ENCODE measurements at places on chromosomes 3 and 15.
A peak's percentile ranks its signal among the peaks of the same experiment; 100 is the strongest.

- DNase-seq, result no peak
These were observed 28.5 kb upstream of the CLASP2 start for GRCh38 chr3:33746416-33747116.

GRCh38 chr3:150149651-150150051, 179.0 kb upstream of the PFN2 start:
- DNase-seq, result no peak

DNA sequence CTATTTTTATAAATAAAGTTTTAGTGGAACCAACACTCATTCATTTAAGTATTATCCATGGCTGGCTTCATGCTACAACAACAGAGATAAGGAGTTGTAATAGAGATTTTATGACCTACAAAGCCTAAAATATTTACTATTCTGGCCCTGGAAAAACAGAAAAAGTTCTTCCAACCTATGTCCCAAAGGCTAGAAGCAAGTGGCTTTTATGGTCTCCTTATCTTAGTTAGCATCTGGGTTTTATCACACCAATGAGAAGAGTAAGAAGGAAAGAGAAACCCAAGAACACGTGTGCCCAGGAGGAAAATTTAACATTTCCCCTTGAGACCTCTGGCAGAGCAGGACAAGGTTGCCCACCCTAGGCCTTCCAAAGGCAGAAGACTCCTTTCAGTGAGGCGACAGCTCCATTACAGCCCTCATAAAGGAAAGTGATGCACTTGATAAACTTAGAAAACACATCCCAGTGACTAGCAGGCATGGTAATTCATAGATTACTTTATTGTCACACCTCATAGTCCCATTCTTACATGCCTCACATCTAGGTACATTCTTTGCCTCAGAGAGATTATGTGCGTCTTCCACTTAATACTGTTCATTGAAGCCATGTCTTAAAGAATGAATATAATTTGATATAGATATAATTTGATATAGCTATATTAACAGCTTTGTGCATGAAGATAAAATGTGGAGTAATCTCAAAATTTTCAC, 113.2 kb upstream of the ACP3 start:
- no peak for DNase-seq

- DNase-seq, result no peak
These were observed 253.8 kb upstream of the COL8A1 start for GRCh38 chr3:99384596-99384995.

- DNase-seq, result peak; percentile 24
These were observed 22.6 kb upstream of the RBP1 start for GRCh38 chr3:139561959-139562676.

DNA sequence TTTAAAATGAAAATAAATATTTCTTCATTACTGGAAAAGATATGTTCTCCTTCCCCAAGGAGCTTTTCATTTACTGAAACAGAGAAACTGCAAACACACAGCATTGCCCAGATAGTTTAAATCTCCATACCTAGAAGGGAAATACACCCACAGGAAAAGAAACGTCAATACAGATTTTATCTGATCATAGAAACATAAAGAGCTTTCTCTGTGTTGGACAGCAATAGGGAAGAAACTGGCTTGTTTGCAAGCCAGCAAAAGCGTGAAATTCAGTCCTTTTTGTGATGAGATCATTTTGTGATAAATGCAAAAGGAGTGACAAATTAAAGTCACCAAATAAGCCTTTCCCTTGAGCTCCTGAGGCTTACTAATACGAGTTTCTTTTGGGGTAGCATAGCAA, 398.0 kb downstream of the TIGIT start:
- DNase-seq, result no peak

DNA sequence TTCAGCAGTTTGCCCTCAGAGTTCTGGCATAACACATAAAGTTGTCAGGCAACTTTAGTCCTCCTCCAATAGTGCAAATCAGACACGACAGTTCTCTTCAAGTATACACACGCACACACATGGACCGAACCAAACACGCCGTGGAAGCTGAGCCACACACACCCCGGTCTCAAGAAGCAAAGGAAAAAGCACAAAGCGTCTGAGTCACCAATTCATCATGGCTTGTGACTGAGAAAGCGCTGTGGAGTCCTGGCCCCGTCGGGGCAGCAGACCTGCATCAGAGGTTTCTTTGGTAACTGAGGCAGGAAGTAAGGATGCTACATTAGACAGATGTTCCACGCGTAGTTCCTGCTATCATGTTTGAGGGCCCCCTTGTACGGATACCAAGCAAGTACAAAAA, 85.7 kb downstream of the VGLL4 start:
- no peak for DNase-seq

DNA sequence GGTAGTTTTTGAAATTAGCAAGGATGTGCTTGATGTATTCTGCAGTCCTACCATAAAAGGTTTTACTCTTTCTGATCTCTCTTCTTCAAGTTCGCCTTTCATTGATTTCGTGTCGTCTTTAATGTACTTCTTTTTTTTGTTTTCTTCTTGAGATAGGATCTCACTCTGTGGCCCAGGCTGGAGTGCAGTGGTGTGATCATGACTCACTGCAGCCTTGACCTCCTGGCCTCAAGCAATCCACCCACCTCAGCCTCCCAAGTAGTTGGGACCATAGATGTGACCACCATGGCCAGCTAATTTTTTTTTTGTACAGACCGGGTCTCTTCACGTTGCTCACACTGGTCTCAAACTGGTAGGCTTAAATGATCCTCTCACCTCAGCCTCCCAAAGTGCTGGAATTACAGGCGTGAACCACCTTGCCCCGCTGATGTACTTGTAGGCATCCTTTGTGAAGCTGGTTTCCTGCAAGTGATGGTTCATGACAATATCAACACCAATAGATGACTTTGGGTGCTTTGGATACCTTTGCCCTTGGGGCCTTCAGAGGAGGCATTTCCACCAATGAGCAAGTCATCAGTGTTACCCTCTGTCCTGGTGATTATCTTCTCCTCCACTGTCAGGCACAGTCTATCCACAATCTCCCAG, 28.9 kb upstream of the RNF7 start:
- DNase-seq, result no peak

- no peak for DNase-seq
These were observed 143.5 kb upstream of the TPM1 start for GRCh38 chr15:62899090-62899493.

DNA sequence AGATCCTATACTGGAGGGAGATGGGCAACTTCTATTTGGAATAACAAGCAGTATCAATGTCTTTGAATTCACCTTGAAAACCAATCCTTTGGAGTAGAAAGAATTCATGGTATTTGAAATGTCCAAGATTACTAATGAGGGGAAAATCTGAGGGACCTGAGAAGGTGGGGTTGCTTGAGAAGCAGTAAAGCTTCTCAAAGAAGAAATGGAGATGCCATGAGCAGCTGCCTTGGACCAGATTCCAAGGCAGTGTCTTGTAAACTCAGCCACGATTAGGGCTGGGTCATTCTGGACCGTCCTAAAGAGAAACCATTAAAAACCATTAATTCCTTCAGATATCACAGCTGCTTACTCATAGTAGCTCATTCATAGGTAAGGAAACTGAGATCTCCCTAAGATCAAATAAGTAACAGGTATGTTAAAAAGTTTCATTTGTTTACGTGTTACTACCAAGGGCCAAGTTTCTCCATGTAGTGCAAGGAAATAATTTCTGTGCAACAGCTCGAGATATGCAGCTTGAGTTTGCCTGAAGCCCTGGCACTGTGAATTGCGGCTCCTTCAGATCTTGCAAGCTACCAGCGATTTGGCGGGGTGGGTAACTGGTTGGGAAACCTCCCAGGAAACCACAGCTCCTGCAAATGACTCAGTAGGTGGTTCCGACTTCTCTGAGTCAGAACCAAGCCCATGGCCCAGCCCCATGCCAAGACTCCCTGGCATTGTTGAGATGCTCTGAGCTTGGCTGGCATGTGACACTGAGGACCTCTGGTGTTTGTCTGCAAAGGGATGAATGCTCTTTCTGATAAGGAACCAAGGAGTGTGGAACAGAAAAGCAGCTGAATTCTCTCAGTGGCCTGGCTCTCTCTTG, 296.8 kb downstream of the RORA start:
- DNase-seq, result no peak

DNA sequence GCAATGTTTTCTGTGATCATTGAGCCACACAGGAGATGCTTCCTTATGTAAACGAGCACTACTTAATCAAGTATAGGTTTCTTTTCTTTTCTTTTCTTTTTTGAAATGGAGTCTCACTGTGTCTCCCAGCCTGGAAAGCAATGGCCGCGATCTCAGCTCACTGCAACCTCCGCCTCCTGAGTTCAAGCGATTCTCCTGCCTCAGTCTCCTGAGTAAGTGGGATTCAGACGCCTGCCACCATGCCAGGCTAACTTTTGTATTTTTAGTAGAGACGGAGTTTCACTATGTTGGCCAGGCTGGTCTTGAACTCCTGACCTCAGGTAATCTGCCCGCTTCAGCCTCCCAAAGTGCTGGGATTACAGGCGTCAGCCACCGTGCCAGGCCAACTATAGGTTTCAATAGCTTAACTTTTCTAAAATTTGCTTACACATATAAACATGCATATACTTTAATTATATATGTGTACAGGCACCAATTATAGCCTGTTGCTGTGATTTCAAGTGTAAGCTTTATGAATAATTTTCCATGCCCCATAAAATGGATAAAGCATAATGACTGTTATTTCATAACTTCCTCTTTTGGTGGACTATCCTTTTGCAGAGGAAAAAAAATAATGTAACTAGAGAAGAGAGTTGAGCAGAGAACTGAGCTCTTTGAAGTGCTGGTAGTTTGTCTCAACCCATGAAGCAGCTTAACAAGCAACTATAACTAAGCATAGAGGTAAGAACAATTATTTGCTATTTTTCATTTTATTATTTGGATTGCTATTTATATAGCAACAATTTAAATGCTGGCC, 24.8 kb upstream of the MBNL1 start:
- no peak for DNase-seq

- DNase-seq, result no peak
These were observed 978.6 kb downstream of the PLOD2 start for GRCh38 chr3:145182196-145182911.

DNA sequence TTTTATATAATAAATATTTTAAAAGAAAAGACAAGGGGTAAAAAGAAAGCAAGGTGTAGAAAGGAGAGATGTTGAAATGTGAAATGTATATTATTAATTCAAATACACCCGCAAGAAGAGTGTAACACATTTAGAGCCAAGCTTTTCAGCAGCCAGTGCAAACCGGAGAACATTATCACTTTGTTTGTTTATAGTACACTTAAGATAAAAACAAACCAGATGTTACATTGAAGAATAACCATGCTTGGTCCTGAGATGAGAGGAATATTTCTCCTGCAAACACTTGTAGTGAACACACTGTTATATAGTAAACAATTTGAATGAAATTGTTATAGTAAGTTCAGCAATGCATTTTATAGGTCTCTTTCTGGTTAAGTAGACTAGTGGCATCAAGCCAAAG, 1441.5 kb downstream of the OTOL1 start:
- DNase-seq, result peak; percentile 47

GRCh38 chr3:181917027-181917426, 205.3 kb downstream of the SOX2 start:
- DNase-seq, result no peak

- DNase-seq, result no peak
These were observed 1.7 kb upstream of the C3orf33 start for GRCh38 chr3:155807823-155808222.

DNA sequence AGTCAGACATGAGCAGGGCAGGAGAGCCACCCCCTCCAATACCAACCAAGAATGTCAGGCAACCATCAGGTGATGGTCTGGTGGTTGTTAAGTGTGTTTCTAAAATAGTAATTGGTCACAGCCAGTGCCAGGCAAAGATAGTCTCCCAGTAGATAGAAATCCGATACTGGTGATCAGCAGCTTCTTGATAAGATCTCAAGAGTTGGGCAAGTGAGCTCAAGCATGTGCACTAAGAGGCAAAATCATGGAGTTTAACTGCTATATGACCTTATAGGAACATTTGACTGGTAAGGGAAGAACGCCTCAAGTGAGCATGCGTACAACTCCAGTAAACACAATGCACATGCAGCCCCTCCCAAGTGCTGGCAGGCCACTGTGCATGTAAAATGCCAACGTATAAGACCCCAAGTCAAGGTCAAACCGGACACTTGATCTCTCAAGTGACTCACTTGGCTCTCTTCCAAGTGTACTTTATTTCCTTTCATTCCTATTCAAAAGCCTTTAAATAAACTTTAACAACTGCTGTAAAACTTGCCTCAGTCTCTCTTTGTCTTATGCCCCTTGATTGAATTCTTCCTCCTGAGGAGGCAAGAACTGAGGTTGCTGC, 36.0 kb upstream of the CBLB start:
- DNase-seq, result no peak

DNA sequence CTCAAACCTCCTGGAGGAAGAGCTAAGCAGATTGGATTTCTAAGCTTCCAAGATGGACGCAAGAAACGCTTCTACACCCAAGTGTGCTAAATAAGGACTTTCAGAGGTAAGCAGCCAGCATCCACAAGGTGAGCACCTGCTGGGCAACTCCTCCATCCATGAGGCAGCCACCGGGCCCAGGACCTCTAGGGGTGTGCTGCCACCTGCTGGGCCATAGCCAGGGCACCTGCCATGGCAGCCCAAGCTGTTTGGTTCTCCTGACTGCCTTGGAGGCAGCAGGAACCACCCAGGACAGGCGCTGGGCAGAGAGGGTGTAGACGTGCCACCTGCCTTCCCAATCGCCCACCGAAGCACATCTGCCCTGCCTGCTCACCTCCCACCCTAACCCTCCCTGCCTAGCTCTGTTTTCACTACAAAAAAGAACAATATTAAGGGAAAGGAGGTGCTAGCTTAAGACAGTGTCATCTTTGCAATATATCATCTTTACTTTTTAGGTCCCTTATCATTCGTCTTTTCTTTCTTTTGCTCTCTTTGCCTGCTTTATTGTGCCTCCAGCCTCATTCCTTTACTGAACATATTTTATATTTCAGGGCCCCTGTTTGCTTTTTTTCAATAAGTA, 12.9 kb downstream of the C15orf62 start:
- peak; percentile 65 for DNase-seq

GRCh38 chr3:159938714-159939113, 49.9 kb upstream of the IL12A start:
- no peak for DNase-seq

Data from NCI-H1105 (cell line).